ENCODE measurements at places on chromosomes 4 and X.

- DNase-seq: no peak
Observed at GRCh38 chr4:71275004-71275403, 63.8 kb upstream of the SLC4A4 start.

GRCh38 chr4:147581606-147582350 lies 35.4 kb upstream of the TMEM184C start:
- DNase-seq: no peak

DNA sequence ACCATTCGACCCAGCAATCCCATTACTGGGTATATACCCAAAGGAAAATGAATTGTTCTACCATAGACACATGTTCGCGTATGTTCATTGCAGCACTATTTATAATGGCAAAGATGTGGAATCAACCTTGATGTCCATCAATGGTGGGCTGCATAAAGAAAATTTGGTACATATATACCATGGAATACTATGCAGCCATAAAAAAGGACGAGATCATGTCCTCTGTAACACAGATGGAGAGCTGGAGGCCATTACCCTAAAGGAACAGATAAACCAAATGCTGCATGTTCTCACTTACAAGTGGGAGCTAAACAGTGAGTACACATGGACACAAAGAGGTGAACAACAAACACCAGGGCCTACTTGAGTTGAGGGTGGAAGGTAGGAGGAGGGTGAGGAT lies 45.1 kb downstream of the SCML2 start:
- DNase-seq: no peak

DNA sequence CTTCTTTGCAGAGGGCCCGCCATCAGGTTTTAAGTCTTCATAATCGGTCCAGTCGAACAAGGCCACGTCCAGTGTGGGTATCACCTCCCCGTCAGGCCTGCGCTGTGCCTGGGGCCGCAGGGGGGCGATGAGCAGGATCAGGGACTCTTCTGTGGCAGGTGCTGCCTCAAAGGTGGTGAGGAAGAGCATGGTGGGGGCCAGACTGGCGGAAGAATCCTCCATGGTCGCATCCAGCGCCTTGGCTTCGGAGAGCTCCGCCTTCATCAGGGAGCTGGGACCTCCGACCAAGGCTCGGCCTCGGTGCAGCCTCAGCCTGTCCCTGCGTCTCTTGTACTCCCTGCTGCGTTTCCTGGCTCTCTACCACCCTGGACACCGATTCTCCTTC lies 17.5 kb downstream of the FAM9A start:
- DNase-seq: no peak

DNA sequence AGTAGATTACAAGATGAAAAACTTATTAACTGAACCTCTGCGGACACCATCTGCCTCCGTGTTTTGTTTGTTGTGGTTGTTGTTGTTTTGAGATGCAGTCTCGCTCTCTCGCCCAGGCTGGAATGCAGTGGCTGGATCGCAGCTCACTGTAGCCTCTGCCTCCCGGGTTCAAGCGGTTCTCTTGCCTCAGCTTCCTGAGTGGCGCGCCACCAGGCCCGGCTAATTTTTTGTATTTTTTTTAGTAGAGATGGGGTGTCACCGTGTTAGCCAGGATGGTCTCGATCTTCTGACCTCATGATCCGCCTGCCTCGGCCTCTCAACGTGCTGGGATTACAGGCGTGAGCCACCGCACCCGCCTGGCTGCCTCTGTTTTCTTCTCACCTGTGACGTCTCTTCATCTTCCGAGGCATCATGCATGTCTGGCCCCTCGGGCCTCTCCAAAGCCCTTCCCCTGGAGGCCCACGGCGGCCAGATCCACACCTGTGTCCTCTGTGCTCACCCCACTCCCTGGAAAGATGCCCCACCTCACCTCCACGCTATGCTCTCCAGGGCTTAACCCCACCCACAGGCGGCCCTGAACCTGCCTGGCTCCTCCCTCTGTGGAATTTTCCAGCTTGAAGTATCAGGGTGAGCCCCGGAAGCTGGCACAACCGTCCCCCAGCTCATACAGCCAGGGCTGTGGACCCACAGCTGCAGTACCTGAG lies 77.0 kb upstream of the MXD4 start:
- no peak for DNase-seq

- no peak for DNase-seq
Observed at GRCh38 chr4:154590329-154591006, at the start of gene FGA. Gene FGA (minus strand): TSS chr4:154590742. CDS start chr4:154590687, 55 bp downstream.

GRCh38 chr4:155805016-155805415 lies 46.2 kb downstream of the GUCY1B1 start:
- DNase-seq: no peak

DNA sequence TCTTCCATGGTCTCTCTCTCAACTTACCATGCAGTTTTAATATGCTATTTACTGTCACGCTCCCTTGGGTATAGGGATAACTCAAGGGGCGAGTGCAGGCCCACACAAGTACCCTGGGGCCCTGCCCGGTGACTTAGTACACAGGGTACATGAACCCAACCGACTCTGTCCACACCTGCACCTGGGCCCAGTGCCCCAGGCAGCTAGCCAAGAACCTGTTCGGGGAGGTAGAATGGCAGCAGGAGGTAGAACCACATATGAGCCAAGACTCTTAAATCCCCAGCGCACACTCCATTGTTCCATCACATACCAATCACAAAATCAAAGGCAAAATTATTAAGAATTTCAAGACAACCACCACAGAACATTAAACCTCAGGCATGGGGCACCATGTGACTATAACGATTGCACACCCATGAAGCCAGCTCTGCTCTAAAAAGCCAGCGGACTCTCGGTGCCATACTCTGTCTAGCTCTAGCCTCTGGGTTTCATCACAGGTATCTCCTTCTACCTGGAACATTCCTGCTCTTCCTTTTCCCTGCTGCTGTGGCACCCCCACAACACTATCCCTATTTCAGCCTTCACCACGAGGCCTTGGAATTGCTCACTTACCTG lies 14.6 kb downstream of the PHF8 start:
- DNase-seq: no peak

- no peak for DNase-seq
Observed at GRCh38 chrX:134727363-134727762, 69.1 kb upstream of the PLAC1 start.

GRCh38 chr4:62531264-62531663 lies 1331.1 kb downstream of the ADGRL3 start:
- no peak for DNase-seq

GRCh38 chr4:153676984-153677383 lies 7.1 kb upstream of the TLR2 start:
- peak; percentile 69 for DNase-seq

GRCh38 chrX:19852014-19853005 lies 35.1 kb downstream of the SH3KBP1 start:
- peak; percentile 30 for DNase-seq

GRCh38 chr4:180788729-180789128 lies 1454.5 kb upstream of the TENM3 start:
- DNase-seq: no peak

DNA sequence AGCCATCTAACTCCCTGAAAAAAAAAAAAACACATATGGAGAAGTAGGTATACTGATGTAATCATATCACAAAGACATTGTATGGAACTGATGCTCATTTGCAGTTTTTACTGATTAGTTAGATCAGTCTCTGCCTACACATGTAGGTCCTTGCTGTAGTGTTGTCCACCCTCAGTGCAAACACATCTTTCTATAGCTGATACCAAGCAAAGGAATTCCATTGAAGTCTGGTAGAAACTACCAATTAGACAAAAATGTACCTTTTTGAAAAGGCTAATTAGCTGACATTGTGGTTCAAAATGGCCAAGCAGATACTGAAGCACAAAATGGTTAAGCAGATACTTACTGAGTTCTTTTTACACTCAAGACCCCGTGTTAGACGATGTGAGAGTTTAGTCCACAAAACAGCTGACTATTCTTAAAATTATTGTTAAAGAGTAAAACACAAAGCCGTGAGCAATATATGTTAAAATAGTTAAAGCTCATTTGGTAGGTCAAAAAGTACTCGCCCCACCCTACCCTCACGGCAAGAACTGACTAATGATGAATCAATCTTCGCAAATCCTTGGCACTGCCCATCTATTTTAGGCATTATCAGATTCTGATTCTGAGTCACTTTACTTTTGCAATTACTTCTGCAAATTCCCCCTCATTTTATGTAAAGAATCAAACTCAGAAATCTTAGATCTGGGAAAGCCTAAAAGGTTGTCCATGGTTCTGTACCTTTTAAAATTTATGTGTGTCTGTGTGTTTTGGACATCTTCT lies 40.4 kb downstream of the COL4A6 start:
- DNase-seq: peak; percentile 44

GRCh38 chrX:47854474-47854873 lies 17.8 kb downstream of the ZNF81 start:
- DNase-seq: no peak

DNA sequence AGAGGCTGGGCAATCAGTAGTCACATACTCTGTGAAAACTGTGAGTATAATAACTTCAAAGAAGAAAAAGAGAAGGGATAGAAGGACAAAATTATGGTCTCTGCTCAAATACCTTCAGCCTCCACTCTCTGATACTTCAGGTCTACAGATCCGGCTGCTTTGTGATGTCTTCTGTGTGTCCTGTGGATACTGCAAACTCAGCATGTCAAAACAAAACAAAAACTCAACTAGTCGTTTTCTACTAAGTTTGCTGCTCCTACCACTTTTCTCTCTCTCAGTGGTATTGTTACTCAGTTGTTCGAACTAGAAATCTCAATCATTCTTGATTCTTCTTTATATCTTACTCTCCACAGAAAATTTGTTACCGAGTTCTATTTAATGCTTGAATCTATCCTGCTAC lies 202.4 kb upstream of the ANK2 start:
- DNase-seq: no peak

DNA sequence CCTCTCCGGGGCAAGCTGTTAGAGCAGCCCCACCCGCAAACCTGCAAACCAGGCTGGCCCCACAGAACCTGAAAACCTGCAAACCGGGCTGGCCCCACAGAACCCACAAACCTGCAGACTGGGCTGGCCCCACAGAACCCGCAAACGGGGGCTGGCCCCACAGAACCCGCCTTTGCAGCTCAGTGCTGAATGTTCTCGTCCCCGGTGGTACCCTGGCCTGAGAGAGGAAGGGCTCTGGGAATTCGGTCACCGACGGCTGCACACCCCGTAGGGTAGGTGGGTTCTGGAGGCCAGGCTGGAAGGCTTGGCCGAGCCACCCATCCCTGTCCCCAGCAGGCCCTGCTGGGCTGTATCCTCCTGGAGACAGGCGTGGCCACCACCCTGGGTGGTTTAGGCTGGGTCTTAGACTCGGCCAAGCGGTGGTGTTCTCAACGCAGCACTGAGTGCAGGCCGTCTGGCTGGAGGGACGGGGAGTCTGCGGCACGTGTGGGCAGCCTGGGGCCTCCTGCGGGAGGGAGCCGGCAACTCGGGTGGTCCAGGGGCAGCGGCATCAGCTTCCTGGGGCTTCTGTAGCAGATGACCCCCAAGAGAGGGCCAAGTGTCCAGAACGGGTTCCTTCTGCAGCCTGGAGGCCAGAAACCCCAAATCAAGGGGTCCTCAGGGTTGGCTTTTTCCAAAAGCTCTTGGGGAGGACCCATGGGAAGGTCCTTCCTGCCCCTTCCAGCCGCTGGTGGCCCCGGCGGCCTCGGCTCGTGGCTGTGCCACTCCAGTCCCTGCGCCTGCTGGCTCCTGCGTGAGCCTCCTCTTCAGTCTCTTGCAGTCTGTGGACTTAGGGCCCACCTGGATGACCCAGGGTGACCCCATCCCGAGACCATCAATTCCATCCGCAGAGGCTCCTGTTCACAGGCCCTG lies 15.6 kb downstream of the DOK7 start:
- no peak for DNase-seq

DNA sequence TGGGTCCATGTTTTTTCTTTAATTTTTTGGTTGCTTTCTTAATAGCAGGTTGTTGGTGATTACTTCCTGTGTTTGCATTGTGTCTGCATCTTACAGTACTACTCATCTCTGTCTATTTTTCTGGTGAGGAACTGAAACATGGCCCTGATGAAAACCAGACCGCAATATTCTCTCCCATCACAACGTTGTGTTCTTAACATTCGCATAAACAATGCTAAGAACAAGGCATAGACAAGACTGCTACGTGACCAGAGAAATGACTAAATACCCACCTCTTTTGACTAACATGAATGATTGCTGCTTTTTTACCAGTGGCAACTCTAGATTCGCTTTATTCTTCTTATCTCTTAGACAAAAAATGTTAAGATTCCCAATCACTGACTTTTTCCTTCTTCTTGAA lies 179.1 kb downstream of the GC start:
- DNase-seq: no peak

DNA sequence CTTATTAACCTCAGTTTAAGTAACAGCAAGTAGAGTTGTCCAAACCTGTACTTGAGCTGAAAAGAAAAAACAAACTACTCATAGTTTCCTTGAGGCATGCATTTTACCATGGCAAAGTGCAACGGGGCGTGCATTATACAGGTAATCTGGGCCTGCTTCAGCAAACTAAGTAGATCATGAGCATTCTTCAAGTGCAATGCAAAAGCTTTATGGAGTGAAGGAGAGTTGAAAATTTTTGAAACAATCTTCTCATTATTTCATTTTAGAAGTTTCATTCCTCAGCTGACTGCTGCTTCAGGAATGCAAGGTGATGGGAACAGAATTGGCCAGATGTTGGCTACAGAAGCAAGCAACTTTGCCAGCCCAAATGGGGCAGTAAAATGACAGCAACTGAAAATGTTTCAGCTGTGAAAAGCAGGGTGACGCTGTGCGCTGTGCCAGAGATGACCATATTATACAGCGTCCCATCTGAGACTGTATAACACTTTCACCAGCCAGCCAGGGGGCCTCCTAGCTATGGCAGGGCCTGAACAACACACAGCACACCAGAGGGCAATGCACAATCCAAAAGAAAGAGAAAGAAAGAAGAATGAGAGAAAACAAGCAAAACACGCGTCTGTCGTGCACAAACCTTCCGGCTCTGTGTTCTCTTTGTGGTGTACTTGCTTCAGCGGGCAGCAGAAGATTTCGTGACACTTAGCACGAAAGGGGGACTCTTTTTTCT lies 145.5 kb upstream of the FGF13 start:
- no peak for DNase-seq

- no peak for DNase-seq
Observed at GRCh38 chrX:88982933-88983332, 235.9 kb downstream of the CPXCR1 start.

DNA sequence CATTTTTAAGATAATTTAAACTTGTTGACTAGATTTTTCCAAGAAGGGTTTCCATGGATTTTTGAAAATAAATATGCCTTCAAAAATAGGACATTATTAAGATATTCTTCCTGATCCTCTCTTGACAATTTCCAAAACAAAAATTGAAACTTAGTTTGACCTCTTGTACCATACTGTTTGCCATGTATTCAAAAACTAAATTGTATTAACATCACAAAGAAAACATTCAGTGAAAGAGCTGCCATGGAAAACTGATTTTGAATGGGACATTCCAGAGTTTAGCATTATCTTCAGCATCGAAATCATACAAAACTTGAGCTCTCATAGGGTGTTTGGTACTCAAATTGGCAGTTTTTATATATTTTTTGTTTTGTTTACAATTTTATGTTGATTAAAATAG lies 68.0 kb upstream of the HPGD start:
- no peak for DNase-seq

- peak; percentile 62 for DNase-seq
Observed at GRCh38 chrX:103878466-103879122, 46.5 kb upstream of the RAB9B start.

GRCh38 chr4:173211222-173211621 lies 42.6 kb downstream of the GALNT7 start:
- no peak for DNase-seq
